ENCODE measurements at places on chromosomes 7 and 10. TPM values are rescaled to one million over a fixed set of nuclear protein-coding genes. Genes with fewer than 3 reads are reported as not detected.

DNA sequence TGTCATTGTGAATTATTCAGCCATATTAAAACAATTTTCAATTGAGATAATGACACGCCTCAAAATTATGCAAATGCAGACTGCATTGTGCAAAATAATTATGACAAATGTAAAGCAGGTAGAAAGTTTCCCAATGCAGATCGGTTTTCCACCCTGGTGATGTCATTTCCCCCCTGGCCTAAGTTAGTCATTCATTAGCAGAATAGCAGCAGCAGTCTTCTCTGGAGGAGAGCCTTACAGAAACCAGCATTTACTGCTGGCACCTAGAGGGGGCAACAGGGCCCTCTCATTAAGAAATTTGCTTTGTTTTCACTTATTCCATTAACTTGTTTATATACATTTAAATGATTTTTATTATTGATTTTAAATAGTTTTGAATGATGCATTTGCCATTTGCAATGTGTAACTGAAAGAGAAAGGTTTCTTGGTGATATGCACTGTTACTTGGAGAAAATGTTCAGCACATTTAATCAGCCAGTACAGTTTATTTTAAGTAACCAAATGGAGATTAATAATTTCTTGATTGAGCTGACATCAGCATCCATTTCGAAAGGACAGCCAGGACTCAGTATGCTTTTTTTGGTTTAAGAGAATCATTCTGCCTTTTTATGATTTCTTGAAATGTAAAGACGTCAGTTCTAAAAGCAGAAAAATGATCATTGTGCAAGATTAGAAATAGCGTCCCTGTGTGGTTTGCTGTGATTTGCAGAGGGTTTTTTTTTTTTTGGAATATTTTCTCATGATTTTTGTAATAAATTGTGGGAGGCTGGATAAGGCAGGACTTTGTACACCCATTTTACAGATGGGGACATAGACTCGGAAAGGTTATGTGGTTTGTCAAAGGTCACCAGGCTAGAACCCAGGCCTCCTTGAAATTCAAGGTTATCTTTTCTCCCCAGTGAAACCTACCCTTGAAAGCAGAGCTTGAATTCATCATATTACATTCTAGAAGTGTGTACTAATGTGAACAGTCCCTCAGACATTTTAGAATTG, 3.5 kb downstream of the ARID5B start:
- DNase-seq: no peak

DNA sequence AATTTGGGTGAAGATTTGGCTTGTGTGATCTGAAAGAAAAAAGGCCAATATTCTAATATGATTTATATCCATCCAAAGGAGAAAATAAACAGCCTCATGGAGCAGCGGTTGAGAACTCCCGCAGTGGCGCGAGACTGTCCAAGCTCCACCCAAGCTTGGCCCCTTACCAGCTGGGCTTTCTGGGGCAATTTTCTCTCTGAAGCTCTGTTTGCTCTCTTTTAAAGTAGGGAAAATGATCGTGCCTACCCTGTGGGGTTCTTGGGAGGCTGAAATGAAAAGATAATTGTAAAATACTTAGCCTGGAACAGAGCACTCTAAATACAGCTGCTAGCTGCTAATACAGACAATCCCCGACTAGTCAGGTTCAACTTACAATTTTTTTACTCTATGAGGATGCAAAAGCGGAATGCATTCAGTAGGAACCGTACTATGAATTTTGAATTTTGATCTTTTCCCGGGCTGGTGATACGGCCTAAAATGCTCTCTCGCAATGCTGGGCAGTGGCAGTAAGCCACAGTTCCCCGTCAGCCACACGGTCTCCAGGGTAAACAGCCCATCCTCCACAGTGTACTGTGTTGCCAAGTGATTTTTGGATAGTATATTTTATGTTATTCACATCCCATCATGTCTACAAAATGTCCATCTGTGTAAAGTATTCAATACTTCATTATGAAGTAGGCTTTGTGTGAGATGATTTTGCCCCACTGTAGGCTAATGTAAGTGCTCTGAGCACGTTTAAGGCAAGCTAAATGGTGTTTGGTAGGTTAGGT, 137.7 kb downstream of the CHN2 start:
- no peak for DNase-seq

Gene OR2A5
- total RNA-seq: not detected

- no peak for DNase-seq
Measured at GRCh38 chr10:88092973-88093372, 229.5 kb downstream of the PTEN start.

DNA sequence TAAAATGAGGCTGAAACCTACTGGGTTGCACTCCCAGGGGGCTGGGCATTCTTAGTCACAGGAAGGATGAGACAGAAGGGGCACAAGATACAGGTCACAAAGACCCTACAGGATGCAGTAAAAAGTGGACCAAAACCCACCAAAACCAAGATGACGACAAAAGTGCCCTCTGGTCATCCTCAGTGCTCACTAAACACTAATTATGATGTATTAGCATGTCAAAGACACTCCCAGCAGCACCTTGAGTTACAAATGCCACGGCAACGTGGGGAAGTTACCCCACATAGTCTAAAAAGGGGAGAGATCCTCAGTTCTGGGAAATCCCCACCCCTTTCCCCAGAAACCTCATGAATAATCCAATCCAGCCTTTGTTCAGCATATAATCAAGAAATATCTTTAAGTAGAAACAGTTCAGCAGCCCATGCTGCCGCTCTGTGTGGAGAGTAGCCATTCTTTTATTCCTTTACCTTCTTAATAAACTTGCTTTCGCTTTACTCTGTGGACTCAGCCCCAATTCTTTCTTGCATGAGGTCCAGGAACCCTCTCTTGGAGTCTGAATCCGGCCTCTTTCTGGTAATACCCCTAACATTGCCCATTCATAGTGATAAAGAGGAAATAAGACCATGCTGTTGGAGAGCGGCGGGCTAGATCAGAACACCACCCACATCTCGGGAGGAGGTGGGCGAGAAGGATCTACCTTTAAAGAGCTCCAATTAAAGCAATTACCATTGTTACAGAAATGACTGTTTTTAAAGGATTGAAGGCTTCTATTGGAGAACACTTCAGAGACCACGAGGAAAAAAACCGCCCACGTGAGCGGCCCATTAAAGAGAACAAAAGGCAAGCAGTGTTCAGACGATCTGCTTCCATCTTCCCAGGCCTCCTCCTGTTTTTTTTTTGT, 170.9 kb downstream of the USP6NL start:
- no peak for DNase-seq
